Myometrial cell (primary cell): ENCODE measurements at places on chromosomes 3 and 15. TPM values are rescaled to one million over a fixed set of nuclear protein-coding genes. Genes with fewer than 3 reads are reported as not detected.

OSTN gene
- 0.86 TPM in 1 of 2 replicates, not detected in the other for total RNA-seq

HIGD2B gene
- total RNA-seq = not detected in 2 replicates

TAGLN3 gene
- 2.7 and 5.5 TPM in 2 replicates for total RNA-seq

PDZRN3 gene
- 3.5 and 6.4 TPM in 2 replicates for total RNA-seq

SLC12A1 gene
- total RNA-seq = not detected in 2 replicates
